ENCODE measurements at places on chromosomes 13 and 19.

- peak; percentile 21 for DNase-seq
Measured at GRCh38 chr13:23695711-23696464, 125.7 kb downstream of the TNFRSF19 start.

DNA sequence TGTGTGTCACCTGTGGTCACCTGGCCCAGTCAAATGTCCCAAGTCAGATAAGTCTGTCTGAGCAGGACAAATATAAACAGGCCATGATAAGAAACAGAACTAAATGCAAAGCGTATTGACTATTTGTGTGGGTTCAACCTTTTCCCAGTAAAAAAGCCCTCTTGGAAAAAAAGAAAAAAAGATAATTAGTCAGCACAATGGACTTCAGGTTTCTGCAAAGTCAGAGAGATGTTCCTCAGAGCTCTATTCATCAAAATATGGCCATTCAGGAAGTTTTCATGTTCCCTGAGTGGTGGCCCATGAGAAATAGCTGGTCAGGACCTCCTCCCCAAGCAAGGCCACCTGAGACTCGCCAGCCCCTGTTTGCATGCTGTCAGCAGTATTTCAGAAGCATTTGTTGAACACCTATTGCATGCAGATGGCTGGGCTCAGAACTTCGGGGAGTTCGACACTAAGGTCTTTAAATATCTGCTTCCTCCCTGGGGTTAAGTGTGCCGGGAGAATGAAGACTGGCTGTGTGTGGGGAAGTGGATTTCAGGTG lies 2.7 kb downstream of the FFAR3 start:
- no peak for DNase-seq

GRCh38 chr19:15244106-15244803 lies 12.0 kb upstream of the EPHX3 start:
- no peak for DNase-seq

- no peak for DNase-seq
Measured at GRCh38 chr13:47901441-47901840, 99.6 kb downstream of the SUCLA2 start.

GRCh38 chr13:41864658-41865057 lies 96.3 kb downstream of the VWA8 start:
- no peak for DNase-seq

GRCh38 chr13:102045731-102046130 lies 356.1 kb downstream of the FGF14 start:
- DNase-seq, result no peak

DNA sequence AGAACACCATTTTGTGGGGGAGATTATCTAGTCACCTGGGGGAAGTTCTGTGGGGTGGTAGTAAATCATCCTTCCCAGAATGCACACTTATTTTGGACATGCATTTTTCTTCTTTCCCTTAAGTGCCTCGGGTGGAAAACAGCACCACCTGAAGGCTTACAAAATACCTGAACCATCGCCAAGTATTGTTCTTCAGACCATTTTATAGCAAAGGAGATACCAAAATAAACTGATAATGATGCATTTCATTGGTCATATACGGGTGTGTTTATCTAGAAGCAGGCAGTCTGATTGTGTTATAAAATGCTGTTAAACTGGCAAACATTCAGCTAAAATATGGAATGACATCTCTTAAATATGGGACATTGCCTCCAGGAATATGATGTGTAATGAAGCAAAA lies 1034.7 kb downstream of the SLITRK1 start:
- no peak for DNase-seq

GRCh38 chr19:56837492-56838023 lies 3.0 kb downstream of the PEG3 start:
- DNase-seq, result no peak

DNA sequence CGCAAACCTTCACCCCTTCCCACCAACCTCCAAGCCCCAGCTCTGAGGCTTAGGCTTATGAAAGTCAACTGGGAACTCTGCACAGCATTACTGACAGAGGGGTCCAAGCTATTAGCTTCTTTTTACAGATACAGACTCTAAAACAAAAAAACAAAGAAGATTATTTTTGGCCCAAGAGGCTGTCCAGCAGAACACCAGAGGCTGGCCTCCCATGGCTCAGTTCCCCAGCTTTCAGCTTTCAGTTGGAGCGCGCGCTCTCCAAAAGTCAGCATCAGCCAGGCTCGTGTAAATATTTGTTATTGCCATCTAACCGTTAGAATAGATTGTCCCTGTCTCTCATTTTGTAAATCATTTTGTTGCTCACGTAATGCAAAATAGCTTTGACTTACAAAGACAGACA lies 58.4 kb downstream of the ZIC5 start:
- no peak for DNase-seq

DNA sequence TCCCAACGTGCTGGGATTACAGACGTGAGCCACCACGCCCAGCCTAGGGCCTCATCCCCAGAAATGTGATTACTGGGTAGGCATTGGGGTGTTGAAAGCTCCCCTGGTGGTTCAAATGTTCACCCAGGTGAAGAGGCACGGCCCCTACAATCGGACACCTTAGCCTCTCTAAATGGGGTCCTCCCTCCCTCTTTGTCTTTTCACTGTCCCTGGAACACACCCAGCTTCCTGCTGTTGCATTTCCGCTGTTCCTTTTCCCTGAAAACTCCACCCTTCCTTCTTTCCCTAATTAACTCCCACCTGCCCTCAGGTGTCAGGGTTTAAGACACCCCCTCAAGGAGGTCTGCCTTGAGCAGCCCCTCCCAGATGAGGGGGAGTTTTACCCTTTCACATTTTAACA lies 3.6 kb upstream of the PRODH2 start:
- no peak for DNase-seq

GRCh38 chr13:51793570-51794271 lies 10.2 kb downstream of the DHRS12 start:
- DNase-seq, result no peak

- peak; percentile 96 for DNase-seq
Measured at GRCh38 chr19:49676784-49677230, 264 bp upstream of the PRMT1 start.

- DNase-seq, result no peak
Measured at GRCh38 chr13:21330126-21330861, 128.8 kb downstream of the ZDHHC20 start.

- no peak for DNase-seq
Measured at GRCh38 chr13:44104197-44104490, 224.4 kb downstream of the LACC1 start.

- no peak for DNase-seq
Measured at GRCh38 chr19:46115396-46116106, 8.9 kb downstream of the IGFL3 start.

- DNase-seq, result peak; percentile 79
Measured at GRCh38 chr19:4867534-4868285, at the start of gene PLIN3. TSS of gene PLIN3 (minus strand) at chr19:4867667. CDS start at chr19:4861394, 6,273 bp downstream.

DNA sequence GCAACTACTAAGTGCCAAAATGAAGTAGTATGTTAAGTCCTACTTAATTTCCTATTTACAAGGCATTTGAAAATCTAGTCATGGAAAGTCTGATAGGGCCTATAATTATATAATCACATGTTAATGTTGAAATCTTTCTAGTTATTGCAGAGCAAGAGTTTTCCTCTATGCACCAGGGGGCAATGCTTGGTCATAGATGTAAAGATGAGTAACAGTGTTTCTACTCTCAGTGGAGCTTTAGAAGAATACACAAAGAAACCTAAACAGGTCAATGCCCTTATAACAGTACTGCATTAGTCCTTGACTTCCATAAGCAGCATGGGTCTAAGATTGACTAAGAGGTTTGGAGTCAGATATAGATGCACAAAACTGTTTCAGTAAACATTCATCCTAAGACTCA lies 218.7 kb downstream of the KCTD12 start:
- DNase-seq, result no peak

DNA sequence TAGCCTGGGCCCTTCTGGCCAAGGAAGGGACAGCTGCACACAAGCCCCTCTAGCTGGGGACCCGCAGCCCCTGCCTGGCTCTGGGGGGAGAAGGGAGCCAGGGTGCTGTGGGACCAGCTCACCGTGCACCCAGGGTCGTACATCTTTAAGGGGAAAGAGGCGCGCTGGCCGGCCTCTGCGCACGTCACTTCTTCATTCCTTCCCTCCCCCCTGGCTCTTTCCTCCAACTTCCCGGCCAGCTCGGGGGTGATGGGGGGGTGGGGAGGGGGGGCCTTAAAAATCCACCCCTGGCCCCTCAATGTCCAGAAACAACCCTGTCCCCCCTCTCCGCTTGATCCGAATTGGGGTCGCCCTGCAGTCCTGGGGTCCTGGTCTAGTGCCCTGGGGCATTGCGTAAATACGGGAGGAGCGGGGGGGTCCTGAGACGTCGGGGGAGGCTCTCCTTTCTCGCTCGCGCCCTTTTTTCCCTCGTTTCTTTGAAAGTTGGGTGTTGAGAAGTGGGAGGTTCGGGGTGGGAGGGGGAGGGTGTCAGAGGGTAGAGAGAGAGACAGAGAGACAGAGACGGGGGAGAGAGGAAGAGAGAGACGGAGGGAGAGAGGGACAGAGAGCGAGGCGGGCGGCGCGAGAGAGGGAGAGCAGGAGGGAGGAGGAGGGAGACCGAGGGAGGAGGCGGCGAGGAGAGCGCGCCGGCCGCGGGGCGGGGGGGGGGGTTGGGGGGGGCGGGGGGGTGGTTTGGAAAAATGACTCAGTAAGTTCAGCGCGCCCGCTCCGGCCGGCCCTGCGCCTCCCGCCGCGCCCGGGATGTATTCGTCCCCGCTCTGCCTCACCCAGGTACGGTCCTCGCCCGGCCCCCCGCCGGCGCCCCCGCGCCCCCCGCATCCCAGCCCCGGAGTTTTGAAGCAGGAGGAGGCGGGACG lies at the start of gene NFIC:
TSS of gene NFIC (plus strand) at position 748 of the 917 bp plus-strand sequence. CDS start at position 802, 54 bp downstream.
- DNase-seq, result no peak

GRCh38 chr13:59103004-59103768 lies 1060.5 kb downstream of the DIAPH3 start:
- no peak for DNase-seq

DNA sequence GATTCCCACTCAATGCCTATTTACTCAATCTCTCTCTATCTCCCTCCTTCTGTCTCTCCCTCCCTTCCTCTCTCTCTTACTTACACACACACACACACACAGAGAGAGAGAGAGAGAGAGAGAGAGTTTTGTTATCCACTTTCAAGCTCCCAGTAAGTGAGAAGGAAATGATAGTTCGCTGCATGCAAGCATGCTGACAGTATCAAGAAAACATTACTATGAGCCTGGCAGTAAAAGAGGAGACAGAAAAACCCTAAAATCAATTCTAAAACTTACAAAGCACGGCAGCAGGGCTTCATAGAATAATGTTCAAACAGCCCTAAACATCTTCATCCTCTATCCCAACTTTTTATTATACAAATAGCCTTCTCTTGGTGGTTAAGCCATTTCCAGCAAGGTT lies 171.9 kb downstream of the FOXO1 start:
- no peak for DNase-seq

GRCh38 chr19:18456279-18456678 lies 18.3 kb upstream of the ISYNA1 start:
- DNase-seq, result no peak

GRCh38 chr13:96652506-96652905 lies 341.8 kb downstream of the OXGR1 start:
- DNase-seq, result no peak

DNA sequence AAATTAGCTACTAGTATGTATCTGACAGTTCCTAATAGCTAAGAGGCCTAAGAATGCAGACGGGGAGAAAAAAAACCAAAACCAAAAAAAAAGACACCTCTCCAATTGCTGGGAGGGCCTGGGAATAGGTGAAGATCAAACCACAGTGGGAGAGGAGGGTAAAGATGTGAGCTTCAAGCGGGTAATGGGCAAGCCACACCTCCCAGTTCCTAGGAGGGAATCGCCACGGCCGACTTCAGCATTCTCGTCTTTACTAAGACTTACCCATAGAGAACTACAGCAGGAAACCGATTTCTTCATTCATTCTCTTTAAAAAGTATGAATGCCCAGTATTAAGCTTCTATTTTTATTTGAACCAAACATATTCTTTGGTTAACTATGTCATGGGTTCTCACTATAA lies 5.6 kb upstream of the EEF1AKMT1 start:
- no peak for DNase-seq

- no peak for DNase-seq
Measured at GRCh38 chr19:49946415-49946814, 14.6 kb downstream of the SIGLEC11 start.

DNA sequence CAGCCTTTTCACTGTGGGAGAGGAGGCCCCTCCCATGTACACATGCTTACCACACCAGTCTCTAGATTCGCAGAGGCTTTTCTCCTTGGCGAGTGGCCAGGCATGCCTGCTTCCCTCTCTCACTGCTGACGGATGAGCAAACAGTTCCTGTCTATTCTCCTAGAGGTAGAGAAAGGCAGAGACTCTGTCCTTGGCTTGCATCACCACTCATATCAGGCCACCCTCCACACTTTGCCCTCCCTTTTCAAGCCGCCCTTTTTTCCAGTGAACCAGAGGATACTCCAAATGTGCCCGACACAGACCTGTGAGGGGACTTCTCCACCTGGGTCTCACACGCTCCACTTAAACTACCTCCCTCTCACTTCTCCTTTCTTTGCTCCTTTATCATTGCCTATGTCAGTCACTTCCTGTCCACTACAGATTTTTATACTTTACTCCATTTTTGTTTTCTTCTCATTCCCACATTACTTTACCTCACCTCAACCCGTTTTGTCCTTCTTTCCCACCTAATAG lies 284.6 kb downstream of the DNAJC15 start:
- no peak for DNase-seq

GRCh38 chr13:101150998-101151397 lies 265.3 kb downstream of the NALCN start:
- no peak for DNase-seq

GRCh38 chr13:21759463-21759862 lies 88.6 kb downstream of the FGF9 start:
- no peak for DNase-seq

DNA sequence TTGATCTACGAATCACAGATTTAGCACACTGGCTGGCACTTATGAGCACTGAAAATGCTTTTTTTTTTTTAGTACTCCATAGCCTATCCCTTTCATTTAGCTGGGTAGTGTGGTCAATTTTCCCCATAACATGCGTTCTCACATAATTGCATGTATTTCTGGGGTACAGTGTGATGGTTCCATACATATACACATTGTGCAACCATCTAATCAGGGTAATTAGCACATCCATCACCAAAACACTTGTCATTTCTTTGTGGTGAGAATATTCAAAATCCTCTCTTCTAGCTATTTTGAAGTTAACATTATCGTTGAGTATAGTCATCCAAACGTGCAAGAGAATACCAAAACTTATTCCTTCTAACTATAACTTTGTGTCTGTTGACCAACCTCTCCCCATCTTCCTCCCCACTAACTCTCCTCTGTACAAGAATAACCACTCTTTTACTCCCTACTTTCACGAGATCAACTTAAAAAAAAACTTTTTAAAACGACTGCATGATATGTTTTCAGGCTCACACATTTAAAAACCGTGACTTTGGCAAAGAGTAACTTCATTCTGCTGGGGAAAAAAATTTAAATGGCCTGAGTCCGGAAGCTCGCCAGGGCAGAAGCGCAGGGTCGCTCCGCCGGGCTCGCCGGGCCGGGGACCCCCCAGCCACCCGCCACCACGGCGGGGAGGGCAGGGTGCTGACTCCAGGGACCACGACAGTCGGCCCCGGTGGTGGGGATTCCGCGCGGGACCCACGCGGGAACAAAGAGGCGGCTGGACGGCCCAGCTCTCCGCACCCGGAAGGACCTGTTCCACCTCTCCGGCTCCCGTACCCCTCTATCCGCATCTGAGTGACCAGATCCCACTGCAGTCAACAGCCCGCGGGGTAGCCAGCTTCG lies 868 bp upstream of the UBAC2 start:
- no peak for DNase-seq

GRCh38 chr19:11813703-11814028 lies 407 bp upstream of the ZNF440 start:
- DNase-seq, result no peak
